ENCODE measurements at places on chromosomes 3 and 15.

DNA sequence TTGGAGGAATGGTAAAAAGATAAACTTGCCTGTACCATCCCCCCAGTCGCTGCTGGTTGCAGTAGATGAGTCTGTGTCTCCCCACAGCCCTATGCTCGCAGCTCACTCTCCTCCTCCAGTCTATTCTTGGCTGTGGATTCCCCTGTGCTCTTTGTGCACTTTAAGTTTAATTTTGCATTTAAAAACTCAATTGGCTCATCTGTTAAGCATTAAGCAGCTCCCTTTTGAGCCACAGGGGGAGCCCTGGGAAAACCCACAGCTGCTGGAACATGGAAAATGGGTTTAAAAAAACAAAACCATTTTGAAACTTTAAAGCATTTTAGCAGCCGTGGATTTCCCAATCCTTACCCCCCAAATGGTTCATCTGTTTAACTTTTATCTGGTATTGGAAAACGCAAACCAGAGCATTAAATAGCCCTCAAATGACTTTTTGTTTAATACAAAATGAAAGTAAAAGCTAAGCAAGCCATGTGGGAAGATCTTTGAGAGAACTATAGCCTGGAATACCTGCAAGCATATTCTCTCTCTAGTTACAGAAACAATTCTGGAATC is 536.9 kb downstream of the ZIC1 start:
- no peak for DNase-seq

DNA sequence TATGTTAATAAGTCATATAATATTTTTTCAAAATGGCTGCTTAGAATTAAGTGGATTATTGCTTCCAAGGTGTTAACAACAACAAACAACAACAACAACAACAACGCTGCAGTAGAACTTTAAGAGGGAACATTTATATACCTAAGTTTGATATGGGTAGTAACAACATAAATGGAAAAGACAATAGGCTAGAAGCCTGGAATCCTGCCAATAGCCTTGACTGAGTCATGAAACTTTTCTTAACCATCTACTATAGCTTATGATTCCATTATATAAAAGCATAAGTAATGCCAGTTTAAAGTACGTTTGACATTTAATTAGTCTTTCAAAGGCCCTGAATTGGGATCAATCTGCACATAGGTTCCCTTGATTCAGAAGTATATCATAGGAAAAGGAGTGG is 31.2 kb downstream of the SATB1 start:
- DNase-seq = no peak

- DNase-seq = no peak
Observed at GRCh38 chr3:14200841-14201240, 22.2 kb downstream of the LSM3 start.

- no peak for DNase-seq
Observed at GRCh38 chr3:42728056-42728455, 25.5 kb upstream of the HHATL start.

DNA sequence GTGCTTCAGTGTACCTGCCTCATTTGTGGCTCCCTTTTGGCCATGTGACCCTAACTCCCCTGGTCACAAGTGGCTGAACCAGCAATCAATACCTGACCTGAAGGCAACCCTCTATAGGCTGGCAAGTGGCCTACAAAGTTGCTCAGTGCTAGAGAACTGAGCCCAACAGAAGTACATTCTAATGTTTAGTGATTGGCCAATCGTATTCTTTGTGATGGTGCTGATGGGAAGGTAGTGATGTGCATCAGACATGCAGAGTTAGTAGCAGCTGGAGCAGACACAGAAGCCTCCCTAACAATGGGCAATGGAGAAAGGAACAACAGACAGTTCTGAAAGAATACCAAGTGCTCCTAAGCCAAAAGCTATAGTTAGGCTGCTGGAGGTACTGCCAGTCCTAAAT is 10.4 kb upstream of the ATOSA start:
- no peak for DNase-seq

GRCh38 chr3:1623896-1624295 is 474.8 kb upstream of the CNTN4 start:
- no peak for DNase-seq

GRCh38 chr3:128052595-128053351 is 536 bp downstream of the SEC61A1 start:
- no peak for DNase-seq

DNA sequence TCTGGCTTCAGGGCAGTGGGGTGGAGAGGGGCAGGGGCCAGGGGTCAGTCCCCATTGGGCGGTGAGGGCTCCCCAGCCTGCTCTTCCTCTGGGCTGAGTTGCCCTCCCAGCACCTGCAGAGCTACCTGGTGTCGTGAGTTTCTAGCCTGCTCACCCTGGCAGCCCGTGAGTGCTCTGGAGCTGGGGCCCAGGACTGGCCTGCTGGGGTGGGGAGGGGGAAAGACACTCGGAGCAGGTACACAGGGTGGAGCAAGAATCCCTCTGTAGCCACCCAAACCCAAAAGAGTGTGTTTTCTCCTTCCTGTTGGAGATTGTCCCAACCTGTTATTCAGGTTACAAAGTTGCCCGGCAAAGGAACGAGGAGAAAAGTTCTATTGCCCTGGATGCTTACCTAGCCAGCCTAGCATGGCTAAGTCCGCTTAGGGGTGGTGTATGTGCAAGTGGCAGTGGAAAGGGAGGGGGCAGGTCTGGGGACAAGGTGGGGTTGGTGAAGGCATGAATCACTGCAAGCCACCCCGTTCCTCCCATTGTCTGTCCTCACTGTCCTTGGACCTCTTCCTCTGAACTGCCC is 8.9 kb downstream of the FAM3D start:
- DNase-seq = no peak

DNA sequence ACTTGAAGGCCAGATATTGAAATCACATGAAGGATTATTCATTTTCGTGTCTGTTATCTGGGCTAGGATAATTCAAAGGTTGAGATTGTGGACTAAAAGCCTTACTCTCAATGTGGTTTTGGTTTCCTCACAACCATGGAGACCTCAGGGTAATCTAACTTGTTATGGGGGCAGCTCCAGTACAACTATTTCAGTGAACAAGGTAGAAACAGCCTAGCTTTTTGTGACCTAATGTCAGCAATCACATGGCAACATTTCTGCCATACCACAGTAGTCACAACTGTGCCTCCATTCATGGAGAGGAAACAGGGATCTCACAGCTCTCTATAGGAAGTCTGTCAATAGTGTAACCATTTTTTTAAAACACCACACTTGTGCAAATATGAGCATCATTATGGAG is 62.4 kb upstream of the RARB start:
- no peak for DNase-seq

DNA sequence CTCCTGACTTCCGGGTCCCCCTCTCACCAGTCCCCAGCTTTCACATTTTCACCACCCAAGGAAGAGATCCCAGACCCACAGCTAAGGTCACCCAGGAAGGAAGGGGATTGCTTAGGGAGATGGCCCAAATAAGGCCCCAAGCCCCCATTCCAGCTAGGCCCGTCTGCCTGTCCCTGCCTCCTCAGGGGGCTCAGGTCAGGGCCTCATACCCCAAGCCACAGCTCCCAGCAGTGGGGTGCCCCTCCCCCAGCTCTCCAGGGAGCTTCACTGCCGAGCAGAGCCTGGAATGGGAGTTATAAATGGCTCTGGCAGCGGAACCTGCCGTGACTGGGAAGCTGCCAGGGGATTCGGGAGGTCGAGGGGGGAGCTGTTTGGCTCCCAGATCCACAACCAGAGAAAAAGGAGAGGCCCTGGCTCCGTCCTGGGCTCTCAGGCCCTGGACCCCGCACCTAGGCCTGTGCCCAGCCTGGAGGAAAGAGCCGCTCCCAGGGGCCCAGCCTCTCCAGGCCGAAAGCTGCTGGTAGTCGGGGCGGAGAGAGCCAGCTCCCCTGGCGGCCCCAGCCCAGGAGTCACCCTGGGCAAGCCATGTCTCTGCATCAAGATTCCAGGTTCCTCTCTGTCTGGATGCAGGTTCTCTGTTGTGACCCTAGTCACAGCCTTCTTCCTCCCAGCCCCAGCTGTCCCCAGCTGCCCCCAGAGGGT is 550 bp downstream of the CCDC9B start:
- no peak for DNase-seq

DNA sequence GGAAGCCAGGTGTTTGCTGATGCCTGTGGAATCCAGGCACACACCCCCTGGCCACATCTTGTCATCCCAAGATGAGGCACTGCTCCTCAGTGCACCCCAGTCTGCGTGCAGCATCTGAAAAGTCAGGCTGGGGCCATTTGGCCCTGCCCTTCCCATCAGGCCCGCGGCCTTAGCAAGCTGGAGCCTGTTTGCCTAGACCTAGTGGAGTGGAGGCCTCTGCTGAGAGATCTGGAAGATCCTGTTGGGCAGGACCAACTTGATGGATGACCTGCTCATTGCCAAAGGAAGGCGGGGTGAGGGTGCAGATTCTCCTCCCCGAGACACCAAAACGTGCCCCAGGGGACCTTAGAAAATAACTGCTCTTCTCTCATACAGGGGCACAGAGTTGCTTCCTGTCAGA is 220.2 kb downstream of the SHQ1 start:
- DNase-seq = no peak

GRCh38 chr3:54026543-54026942 is 95.8 kb upstream of the CACNA2D3 start:
- DNase-seq = no peak

GRCh38 chr15:40313531-40314398 is 6.0 kb upstream of the PLCB2 start:
- DNase-seq = no peak

DNA sequence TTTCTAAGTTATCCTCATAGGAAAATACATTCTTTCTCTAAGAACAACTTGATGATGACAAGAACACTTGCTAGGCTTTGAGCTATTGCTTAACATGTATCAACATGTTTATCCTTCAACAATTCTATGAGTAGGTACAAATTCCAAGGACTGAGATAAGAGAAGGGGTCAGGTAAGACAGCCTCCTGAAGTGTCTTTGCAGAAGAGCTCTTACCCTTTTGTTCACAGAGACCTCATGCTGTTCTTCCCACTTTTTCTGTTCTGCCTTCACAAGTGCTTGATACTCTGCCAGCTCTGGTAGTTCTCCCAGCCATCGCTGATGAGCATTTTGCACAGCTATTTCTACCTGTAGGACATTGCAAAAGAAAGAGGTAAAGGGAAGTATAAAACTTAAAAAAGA is 50.9 kb downstream of the CEP152 start:
- DNase-seq = no peak

DNA sequence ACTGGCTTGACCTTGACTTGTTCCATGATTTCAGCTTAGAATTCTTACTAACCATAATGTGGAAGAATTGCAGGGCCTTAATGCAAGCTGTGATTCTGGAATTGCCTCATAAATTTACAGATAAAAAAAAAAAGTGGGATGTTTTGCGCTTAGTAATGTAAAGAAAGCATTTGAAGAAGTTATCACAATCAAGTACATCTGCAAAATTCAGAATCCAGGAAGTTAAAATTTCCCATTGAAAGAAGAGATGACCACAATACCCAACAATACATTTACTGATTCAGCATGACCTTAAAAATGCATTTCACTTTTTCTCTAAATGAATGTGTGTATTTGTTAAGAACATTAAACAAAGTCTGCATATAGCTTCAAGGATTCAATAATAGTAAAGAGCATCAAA is 65.1 kb upstream of the CCNL1 start:
- no peak for DNase-seq

DNA sequence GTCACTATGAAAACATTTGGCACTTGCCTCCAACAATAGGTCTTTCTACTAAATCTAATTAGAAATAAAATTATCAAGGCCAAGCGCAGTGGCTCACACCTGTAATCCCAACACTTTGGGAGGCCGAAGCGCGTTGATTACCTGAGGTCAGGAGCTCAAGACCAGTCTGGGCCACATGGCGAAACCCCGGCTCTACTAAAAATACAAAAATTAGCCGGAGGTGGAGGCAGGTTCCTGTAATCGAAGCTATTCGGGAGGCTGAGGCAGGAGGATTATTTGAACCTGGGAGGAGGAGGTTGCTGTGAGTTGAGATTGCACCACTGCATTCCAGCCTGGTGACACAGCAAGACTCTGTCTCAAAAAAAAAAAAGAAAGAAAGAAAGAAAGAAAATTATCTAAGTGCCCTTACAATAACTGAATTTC is 1.6 kb upstream of the PLD1 start:
- DNase-seq = no peak

DNA sequence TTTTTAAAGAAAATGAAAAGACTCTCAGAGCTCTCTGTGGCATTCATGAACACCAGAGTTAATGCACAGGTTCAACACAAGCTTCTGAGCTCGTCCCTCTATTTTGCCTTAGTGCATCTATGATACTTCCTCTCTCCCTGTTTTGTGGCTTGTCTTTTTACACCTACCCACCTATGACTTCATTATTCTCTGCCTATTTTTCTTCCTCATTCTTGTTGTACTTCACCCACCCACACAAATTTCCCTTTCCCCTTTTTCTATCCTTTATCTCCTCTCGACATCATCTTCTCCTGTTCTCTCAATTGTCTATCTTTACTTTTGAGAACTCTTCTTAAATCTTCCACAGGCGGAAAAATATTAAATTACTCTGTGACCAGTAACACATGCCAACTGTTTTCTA is 48.6 kb downstream of the OR5H15 start:
- no peak for DNase-seq

- no peak for DNase-seq
Observed at GRCh38 chr15:43423793-43424192, 52.9 kb downstream of the TUBGCP4 start.

All from stimulated activated CD8-positive, alpha-beta memory T cell treated with anti-CD3 and anti-CD28 coated beads, Interleukin-2, amount 100 ng/mL, for 1 hour (primary cell).